Ascending aorta (tissue), 2 donors: ENCODE measurements at places on chromosomes 11 and 22. TPM values are rescaled to one million over a fixed set of nuclear protein-coding genes. Genes with fewer than 3 reads are reported as not detected.

The OR52I2 gene
- not detected for total RNA-seq

The MACROD1 gene
- total RNA-seq, result 26.5 TPM

GRCh38 chr22:17576470-17576869 is 13.2 kb downstream of the SLC25A18 start:
- no peak for DNase-seq

GRCh38 chr11:1480191-1480554 is 6.4 kb downstream of the MOB2 start:
- DNase-seq, result no peak

GRCh38 chr11:15780837-15781236 is 575.5 kb downstream of the SOX6 start:
- DNase-seq, result no peak
